ENCODE measurements at places on chromosomes 6 and 20. TPM values are rescaled to one million over a fixed set of nuclear protein-coding genes. Genes with fewer than 3 reads are reported as not detected.

DNA sequence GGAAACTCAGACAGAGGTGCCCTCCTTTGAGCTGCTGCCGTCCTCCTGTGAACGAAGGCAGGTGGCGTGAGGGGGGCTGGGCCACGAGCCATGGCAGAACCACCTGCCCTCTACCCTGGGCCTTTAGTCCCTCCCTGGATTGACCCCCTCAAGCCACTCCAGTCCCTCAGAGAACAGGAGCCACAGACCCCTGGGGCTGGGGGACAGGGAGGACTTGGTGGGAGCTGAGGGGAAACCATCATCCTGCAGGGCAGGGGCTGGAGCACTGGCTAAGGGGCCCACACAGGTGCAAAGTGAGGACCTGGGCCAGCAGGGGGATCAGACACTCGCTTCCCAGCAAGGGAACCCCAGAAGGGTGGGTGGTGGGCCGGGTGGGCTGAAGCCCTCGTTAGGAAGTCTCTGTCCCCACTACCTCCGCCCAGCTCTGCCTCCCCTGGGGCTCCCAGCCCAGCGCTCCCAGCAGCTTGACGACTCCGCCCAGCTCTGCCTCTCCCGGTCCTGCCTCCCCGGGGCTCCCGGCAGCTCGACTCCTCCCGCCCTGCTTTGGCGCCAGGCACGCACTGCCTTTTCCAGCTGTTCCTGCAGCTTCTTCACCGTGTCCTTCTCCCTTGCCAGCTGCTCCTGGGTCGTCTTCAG is 44.4 kb downstream of the DSTN start:
- ATAC-seq, result no peak
- peak overlapping the region; percentile 70 for H3K27ac ChIP-seq
- peaks cover 7% of the 10 kb centered on the region for H3K36me3 ChIP-seq
- no peaks in the 10 kb centered on the region for H3K27me3 ChIP-seq

- no peak for ATAC-seq
- peaks cover 97% of the 10 kb centered on the region for H3K36me3 ChIP-seq
- H3K4me1 ChIP-seq, result peaks cover 44% of the 10 kb centered on the region
- peak overlapping the region; percentile 88 for H3K4me3 ChIP-seq
- no peaks in the 10 kb centered on the region for H3K27me3 ChIP-seq
- peak overlapping the region; percentile 78 for H3K27ac ChIP-seq
Observed at GRCh38 chr20:49270177-49270576, 7.7 kb downstream of the ZNFX1 start.

GRCh38 chr6:169372589-169372988 is 118.9 kb upstream of the THBS2 start:
- H3K36me3 ChIP-seq, result peaks cover 5% of the 10 kb centered on the region
- no peaks in the 10 kb centered on the region for H3K4me1 ChIP-seq
- no peak overlapping the region for H3K27ac ChIP-seq
- H3K27me3 ChIP-seq, result peaks cover 5% of the 10 kb centered on the region
- ATAC-seq, result no peak
- H3K4me3 ChIP-seq, result no peak overlapping the region

DNA sequence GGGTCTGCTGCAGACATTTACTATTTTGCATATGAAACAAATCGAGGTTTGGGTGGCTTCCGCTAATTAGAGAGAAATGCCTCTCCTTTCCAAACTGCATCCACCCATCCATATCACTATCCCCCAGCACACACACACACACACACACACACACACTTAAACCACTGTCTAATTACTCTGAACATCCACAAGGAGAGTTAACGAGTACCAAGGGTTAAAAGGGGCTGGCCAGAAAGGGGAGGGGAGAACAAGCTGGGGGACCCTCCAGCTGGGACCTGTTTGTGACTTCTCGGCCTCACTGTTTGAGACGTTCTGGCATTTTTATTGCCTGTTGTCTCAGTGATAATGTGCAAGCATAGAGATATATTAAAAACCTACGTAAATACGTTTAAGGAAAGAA is 261.2 kb downstream of the FOXC1 start:
- H3K27me3 ChIP-seq, result no peaks in the 10 kb centered on the region
- H3K4me1 ChIP-seq, result no peaks in the 10 kb centered on the region
- no peak overlapping the region for H3K4me3 ChIP-seq

DNA sequence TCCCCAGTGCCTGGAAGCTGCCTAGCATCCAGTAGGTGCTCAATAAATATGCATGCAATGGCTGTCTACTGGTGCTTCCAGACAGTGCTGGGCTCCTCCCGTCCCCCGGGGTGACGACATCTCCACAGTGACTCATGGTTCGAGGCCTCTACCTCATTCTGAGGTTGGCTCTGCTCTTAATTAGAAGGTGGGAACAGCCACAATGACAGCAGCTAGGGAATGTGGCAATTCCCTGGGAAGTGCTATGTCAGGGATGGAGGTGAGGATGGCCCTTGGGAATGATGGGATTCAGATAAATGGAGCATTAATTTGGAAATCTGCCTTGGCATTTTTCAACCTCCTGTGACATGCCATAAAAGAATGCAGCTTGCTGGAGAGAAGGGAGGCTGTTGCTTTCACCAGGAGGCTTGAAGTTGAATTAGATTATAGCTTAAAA is 43.5 kb upstream of the NFATC2 start:
- H3K27me3 ChIP-seq, result no peaks in the 10 kb centered on the region
- no peaks in the 10 kb centered on the region for H3K36me3 ChIP-seq
- no peak overlapping the region for H3K27ac ChIP-seq
- no peak overlapping the region for H3K4me3 ChIP-seq

- peaks cover 4% of the 10 kb centered on the region for H3K27me3 ChIP-seq
- no peak overlapping the region for H3K4me3 ChIP-seq
- ATAC-seq, result no peak
- no peaks in the 10 kb centered on the region for H3K4me1 ChIP-seq
Observed at GRCh38 chr6:43913375-43914271, 143.6 kb downstream of the VEGFA start.

DNA sequence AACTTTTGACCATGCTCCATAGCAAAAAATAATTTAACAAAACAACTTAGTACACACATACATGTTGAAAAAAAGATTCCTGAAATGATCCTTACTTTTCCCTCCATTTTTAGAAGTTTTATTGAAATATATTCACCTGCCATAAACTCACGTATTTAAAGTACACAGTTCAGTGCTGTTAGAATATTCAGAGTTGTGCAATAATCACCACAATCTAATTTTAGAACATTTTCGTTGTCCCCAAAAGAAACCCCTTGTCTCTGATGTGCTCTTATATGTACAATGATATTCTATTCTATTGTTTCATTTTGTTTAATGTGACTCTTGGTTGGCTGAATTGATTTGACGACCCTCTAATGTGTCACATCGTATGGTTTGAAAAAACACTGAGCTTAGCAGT is 15.9 kb downstream of the ROS1 start:
- H3K27ac ChIP-seq, result no peak overlapping the region
- peaks cover 22% of the 10 kb centered on the region for H3K27me3 ChIP-seq
- no peaks in the 10 kb centered on the region for H3K36me3 ChIP-seq
- H3K4me3 ChIP-seq, result no peak overlapping the region
- H3K4me1 ChIP-seq, result no peaks in the 10 kb centered on the region

- H3K4me1 ChIP-seq, result peaks cover 15% of the 10 kb centered on the region
- H3K27ac ChIP-seq, result peak overlapping the region; percentile 40
- peaks cover 9% of the 10 kb centered on the region for H3K36me3 ChIP-seq
- ATAC-seq, result no peak
- H3K4me3 ChIP-seq, result no peak overlapping the region
- no peaks in the 10 kb centered on the region for H3K27me3 ChIP-seq
Observed at GRCh38 chr6:16338577-16339264, 100.3 kb downstream of the GMPR start.

- ATAC-seq, result no peak
- H3K27ac ChIP-seq, result no peak overlapping the region
- H3K27me3 ChIP-seq, result no peaks in the 10 kb centered on the region
- H3K4me3 ChIP-seq, result no peak overlapping the region
Observed at GRCh38 chr6:116096979-116097816, 3.5 kb upstream of the NT5DC1 start.

- peaks cover 3% of the 10 kb centered on the region for H3K4me1 ChIP-seq
- H3K27ac ChIP-seq, result no peak overlapping the region
- H3K4me3 ChIP-seq, result no peak overlapping the region
- H3K27me3 ChIP-seq, result no peaks in the 10 kb centered on the region
- H3K36me3 ChIP-seq, result peaks cover 33% of the 10 kb centered on the region
Observed at GRCh38 chr20:63587256-63587655, 13.2 kb upstream of the HELZ2 start.

DNA sequence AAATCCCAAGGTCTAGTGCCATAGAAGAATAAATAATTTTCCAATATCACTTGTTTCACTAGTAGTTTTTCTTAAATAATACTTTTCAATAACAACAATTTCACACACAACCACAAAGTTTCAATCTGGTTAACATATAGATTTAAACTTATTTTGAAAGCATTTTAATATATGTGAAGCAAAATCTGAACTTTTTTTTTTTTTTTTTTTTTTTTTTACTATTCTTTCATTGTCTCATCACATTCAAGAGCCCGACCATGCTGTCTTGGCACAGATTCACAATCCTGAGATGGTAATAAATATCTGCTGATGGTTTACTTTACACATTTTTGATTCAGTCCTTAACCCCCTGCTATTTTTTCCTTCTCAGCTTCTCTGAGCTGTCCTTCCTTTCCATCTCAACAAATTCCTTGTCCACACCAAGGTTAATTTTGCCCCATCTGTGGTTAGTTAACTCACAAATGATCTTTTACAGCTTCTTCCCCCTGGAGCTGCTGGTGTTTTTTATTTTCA is 262.8 kb downstream of the TMEM242 start:
- ATAC-seq, result no peak
- H3K27ac ChIP-seq, result no peak overlapping the region
- peaks cover 19% of the 10 kb centered on the region for H3K4me1 ChIP-seq

GRCh38 chr6:42961020-42961470 is 491 bp downstream of the GNMT start:
- peaks cover 14% of the 10 kb centered on the region for H3K36me3 ChIP-seq
- no peak overlapping the region for H3K27ac ChIP-seq
- peak overlapping the region; percentile 67 for H3K4me3 ChIP-seq
- no peaks in the 10 kb centered on the region for H3K27me3 ChIP-seq

Gene CASS4
- 9.4 TPM for total RNA-seq

Gene B4GALT5
- total RNA-seq, result 19.5 TPM

Gene NHLRC1
- total RNA-seq, result not detected

Gene PPIL6
- not detected for total RNA-seq

Gene RPS6KA2
- 1.5 TPM for total RNA-seq

Gene DEFB123
- total RNA-seq, result not detected

Gene PREX1
- total RNA-seq, result 111 TPM

Measured in activated T-helper 17 cell treated with anti-CD3 and anti-CD28 coated beads, Interleukin-2, amount 50 U/mL, for 72 hours (primary cell).